ENCODE measurements at places on chromosomes 13 and 19. TPM values are rescaled to one million over a fixed set of nuclear protein-coding genes. Genes with fewer than 3 reads are reported as not detected.

DNA sequence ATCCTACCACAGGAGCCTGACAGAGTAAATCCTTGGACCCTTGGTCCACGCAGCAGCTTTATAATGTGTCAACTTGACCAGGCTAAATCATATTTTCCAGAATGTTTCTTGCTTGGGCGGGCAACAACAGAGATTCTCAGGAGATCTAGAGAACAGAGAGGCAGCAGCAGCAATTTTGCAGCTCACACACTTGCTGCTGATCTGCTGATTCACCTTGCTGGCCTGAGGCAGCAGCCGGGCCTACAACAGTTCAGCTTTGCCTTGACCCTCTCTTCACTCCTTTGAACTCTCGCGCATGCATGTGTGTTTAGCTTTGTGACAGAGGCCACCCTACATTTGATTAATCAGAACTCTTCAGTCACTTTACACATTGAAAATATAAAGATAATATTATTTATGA lies 159.3 kb downstream of the UGGT2 start:
- DNase-seq, result no peak
- H3K27ac ChIP-seq, result no peak overlapping the region
- H3K4me3 ChIP-seq, result no peak overlapping the region

- H3K27me3 ChIP-seq, result no peaks in the 10 kb centered on the region
- no peak for DNase-seq
- no peaks in the 10 kb centered on the region for H3K4me1 ChIP-seq
- no peaks in the 10 kb centered on the region for H3K36me3 ChIP-seq
- no peak overlapping the region for H3K4me3 ChIP-seq
Measured at GRCh38 chr13:36750046-36750445, 69.0 kb upstream of the RFXAP start.

DNA sequence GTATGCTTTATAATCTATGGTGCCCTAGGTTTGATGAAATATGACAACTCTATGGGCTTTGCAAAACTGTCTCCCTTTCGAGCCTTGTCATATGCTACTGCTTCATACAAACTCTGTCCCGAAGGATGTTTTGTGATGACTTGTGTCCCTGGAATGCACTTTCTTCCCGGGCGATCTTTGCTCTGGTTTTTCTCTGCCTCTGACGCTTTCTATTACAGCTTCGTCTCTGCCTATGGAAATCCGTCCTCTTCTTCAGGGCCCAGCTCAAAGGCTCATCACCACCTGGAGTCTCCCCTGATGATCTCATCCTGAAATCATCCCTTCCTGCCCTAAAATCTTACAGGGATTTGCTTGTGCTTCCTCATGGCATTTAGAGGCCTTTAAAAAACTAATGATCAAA lies 191.5 kb upstream of the KL start:
- DNase-seq, result no peak
- H3K4me3 ChIP-seq, result no peak overlapping the region
- H3K27me3 ChIP-seq, result no peaks in the 10 kb centered on the region
- H3K27ac ChIP-seq, result peak overlapping the region; percentile 4
- H3K36me3 ChIP-seq, result no peaks in the 10 kb centered on the region

GRCh38 chr13:39602277-39602613 lies 748 bp downstream of the LHFPL6 start:
- H3K27ac ChIP-seq, result peak overlapping the region; percentile 83
- DNase-seq, result no peak
- peak overlapping the region; percentile 68 for H3K4me3 ChIP-seq
- H3K4me1 ChIP-seq, result peaks cover 14% of the 10 kb centered on the region
- peaks cover 5% of the 10 kb centered on the region for H3K27me3 ChIP-seq

- no peak for DNase-seq
- H3K27ac ChIP-seq, result no peak overlapping the region
- H3K36me3 ChIP-seq, result no peaks in the 10 kb centered on the region
- H3K27me3 ChIP-seq, result peaks cover 14% of the 10 kb centered on the region
- peaks cover 8% of the 10 kb centered on the region for H3K4me1 ChIP-seq
- H3K4me3 ChIP-seq, result no peak overlapping the region
Measured at GRCh38 chr13:20181188-20181587, 11.6 kb downstream of the GJB2 start.

- no peak overlapping the region for H3K27ac ChIP-seq
- no peaks in the 10 kb centered on the region for H3K36me3 ChIP-seq
- H3K4me3 ChIP-seq, result peak overlapping the region; percentile 62
Measured at GRCh38 chr13:20192158-20192835, 441 bp downstream of the GJB2 start.

DNA sequence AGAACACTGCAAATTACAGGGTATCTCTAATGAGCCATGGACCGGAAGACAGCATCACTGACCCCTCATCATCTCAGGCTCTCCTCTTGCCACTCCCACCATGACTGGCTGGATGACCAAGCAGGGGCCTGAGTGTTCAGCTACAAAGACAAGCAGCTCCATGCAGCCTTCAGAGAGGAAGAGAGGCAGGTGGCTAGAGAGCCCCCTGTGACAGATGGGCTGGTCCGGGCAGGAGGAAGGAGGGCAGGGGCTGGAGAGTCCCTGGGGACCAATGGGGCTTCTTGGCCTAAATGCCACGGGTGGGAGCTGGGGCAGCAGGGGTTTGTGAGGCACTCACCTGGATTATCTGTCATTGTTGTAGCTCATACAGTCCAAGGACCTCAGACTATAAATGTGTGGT lies 12.8 kb upstream of the RASA3 start:
- DNase-seq, result no peak
- H3K27me3 ChIP-seq, result no peaks in the 10 kb centered on the region

DNA sequence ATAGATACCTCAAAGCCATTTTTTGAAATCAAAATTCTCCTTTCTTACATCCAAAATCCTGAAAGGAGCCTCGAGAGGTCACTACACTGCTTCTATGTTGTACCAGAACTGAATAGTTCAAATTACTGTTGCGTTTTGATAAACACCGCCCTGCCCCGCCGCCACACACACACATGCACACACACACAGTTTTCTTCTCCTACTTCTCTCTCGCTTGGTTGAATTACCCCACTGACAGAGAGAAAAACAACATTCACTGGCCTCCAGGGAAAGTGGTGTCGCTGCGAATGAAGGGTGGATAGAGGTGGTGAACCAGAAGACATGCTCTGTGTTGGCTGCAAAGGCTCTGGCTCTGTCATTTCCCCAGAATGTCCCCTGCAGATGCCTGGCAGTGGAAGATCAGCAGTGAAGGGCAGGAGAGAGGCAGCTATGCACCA lies 183.4 kb upstream of the RFC3 start:
- H3K27me3 ChIP-seq, result no peaks in the 10 kb centered on the region
- no peak for DNase-seq
- H3K4me3 ChIP-seq, result no peak overlapping the region
- H3K36me3 ChIP-seq, result no peaks in the 10 kb centered on the region

GRCh38 chr13:23639674-23640073 lies 69.5 kb downstream of the TNFRSF19 start:
- H3K4me3 ChIP-seq, result no peak overlapping the region
- no peaks in the 10 kb centered on the region for H3K4me1 ChIP-seq
- H3K36me3 ChIP-seq, result no peaks in the 10 kb centered on the region
- H3K27ac ChIP-seq, result no peak overlapping the region
- DNase-seq, result no peak

DNA sequence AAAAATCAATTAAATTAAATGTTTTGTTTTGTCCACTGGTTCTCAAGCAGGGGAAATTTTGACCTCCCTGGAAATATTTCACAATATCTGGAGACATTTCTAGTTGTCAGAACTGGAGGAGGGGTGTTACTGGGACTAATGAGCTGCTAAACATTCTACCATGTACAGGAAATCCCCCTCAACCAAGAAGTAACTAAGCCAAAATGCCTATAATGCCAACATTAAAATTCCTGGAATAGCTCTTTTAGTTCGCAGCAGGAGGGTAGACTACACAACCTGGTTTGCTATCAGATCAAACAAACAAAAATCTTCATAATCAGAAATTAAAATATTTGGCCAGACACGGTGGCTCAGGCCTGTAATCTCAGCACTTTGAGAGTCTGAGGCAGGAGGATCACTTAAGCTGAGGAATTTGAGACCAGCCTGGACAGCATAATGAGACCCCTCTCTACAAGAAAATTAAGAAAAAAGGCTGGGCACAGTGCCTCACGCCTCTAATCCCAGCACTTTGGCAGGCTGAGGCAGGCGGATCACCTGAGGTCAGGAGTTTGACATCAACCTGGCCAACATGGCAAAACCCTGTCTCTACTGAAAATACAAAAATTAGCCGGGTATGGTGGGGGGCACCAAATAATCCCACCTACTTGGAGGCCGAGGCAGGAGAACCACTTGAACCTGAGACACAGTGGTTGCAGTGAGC lies 13.7 kb upstream of the SMARCA4 start:
- no peak for DNase-seq
- H3K36me3 ChIP-seq, result no peaks in the 10 kb centered on the region
- no peaks in the 10 kb centered on the region for H3K27me3 ChIP-seq
- H3K4me1 ChIP-seq, result peaks cover 17% of the 10 kb centered on the region
- no peak overlapping the region for H3K4me3 ChIP-seq

The MYO9B gene
- total RNA-seq, result 156 TPM

The LGALS14 gene
- total RNA-seq, result not detected
